Endothelial cell of umbilical vein (primary cell): ENCODE measurements at places on chromosomes 2 and 18. TPM values are rescaled to one million over a fixed set of nuclear protein-coding genes. Genes with fewer than 3 reads are reported as not detected.

- H3K36me3 ChIP-seq = no peaks in the 10 kb centered on the region
- DNase-seq = no peak
- no peak overlapping the region for H3K4me3 ChIP-seq
- no peaks in the 10 kb centered on the region for H3K4me1 ChIP-seq
- H3K27ac ChIP-seq = no peak overlapping the region
These were observed 77.4 kb upstream of the NPAS2 start for GRCh38 chr2:100742277-100743254.

DNA sequence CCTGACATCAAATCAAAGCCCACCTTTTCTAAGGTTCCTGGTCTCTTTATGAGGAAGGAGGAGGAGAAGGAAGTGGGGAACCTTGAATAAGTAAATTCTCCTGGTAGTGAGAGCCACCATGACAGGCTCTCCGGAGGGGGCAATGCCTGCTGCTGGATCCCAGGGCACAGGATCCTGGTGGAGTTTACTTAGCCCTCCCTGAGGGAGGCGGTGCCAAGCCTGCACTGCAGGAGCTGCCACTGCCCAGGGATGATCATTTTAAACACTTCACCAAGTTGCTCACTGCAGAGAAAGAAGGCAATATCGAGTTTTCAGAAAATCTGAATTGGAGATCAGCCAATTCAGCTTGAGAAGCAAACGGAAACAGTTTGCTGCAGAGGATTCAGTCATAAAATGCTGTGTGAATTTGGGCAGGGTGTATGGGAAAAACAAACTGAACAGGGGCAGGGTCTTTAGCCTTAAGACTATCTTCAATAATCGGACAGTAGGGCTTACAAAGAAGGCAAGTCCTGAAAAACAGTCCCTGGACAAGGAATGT is 200.7 kb downstream of the RAD51AP2 start:
- H3K4me1 ChIP-seq = no peaks in the 10 kb centered on the region
- DNase-seq = no peak
- H3K27me3 ChIP-seq = no peaks in the 10 kb centered on the region
- H3K27ac ChIP-seq = no peak overlapping the region
- H3K4me3 ChIP-seq = no peak overlapping the region

TRPM8 gene
- not detected in 2 replicates for total RNA-seq

DNA sequence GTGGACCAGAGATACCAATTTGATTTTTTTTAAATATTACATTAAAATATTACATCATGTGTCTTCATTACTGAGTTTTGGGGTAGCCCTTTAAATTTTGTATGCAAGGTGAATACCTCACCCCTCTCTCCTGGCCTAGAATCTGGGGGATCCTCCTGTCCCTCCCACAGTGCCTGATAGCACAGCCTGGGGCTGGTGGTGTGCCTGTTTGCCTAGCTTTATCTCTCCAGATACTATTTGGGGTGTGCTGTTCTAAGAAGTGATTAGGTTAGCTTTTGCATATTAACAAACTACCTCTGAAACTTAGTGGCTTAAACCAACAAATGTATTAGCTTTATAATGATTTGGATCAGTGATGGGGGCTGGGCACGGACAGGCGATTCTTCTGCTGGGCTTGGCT is 20.7 kb upstream of the B3GNT7 start:
- H3K4me1 ChIP-seq = no peaks in the 10 kb centered on the region
- no peak for DNase-seq
- H3K36me3 ChIP-seq = no peaks in the 10 kb centered on the region
- H3K27me3 ChIP-seq = no peaks in the 10 kb centered on the region
- H3K4me3 ChIP-seq = no peak overlapping the region

DNA sequence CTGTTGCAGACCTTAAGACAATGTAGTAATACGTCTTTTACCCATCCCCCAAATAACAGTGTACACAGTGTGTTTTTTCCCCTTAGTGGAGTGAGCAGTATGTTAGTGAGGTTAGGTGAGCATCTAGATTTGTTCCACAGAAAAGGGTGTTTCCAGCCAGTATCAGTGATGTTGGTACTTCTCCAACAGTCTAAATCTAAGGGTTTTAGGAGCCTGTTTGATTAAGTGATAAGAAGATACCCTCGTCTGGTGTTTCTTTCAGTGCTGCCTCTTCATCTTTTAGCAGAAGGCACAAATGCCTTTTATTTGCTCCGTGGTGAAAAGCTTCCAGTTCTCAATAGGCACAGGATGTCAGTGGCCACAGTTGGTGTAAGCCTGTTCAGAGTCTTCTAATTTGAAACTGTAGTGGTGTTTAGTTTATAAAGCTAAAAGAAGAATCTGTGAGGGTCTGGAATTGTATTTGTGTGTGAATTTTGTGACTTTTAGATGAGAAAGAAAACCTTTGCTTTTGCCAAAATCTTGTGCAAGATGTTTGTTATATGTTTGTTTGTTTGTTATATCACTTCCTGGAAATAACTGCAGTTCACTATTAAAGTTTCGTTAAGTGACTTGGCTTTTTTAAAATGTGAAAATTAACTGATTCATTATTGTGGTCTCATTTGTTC is 71.2 kb downstream of the MAP4K4 start:
- peaks cover 74% of the 10 kb centered on the region for H3K4me1 ChIP-seq
- H3K27ac ChIP-seq = no peak overlapping the region
- no peaks in the 10 kb centered on the region for H3K27me3 ChIP-seq
- H3K36me3 ChIP-seq = no peaks in the 10 kb centered on the region
- DNase-seq = no peak

DNA sequence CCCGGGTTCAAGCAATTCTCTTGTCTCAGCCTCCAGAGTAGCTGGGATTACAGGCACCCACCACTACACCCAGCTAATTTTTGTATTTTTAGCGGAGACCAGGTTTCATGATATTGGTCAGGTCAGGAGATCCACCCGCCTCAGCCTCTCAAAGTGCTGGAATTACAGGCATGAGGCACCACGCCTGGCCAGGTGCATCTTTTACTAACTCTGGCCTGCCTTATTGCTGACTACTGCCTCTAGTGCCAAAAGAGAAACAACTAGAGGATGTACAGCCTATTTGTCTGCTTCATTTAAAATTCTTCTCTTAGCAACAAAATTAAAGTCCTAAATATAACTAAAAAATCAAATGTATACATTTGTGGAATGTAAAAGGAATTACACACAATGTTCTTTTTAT is 115.4 kb downstream of the BMPR2 start:
- no peaks in the 10 kb centered on the region for H3K27me3 ChIP-seq
- DNase-seq = no peak
- no peak overlapping the region for H3K27ac ChIP-seq
- H3K4me3 ChIP-seq = no peak overlapping the region
- H3K36me3 ChIP-seq = peaks cover 2% of the 10 kb centered on the region
- H3K4me1 ChIP-seq = peaks cover 22% of the 10 kb centered on the region

ZBTB7C gene
- not detected in 2 replicates for total RNA-seq
